ENCODE measurements at places on chromosomes 5 and 9. TPM values are rescaled to one million over a fixed set of nuclear protein-coding genes. Genes with fewer than 3 reads are reported as not detected.

SMIM23 gene
- 5.5 TPM for total RNA-seq

IFNK gene
- 2.4 TPM for total RNA-seq

ABCA1 gene
- 76.6 TPM for total RNA-seq

QRFP gene
- 0.48 TPM for total RNA-seq

SLC12A2 gene
- total RNA-seq = 24.6 TPM
